ENCODE measurements at places on chromosomes 7 and 10.
A peak's percentile ranks its signal among the peaks of the same experiment; 100 is the strongest.

GRCh38 chr10:54609423-54609822 lies 191.6 kb downstream of the PCDH15 start:
- no peak for DNase-seq

GRCh38 chr7:28142650-28143049 lies 37.9 kb downstream of the JAZF1 start:
- no peak for DNase-seq

DNA sequence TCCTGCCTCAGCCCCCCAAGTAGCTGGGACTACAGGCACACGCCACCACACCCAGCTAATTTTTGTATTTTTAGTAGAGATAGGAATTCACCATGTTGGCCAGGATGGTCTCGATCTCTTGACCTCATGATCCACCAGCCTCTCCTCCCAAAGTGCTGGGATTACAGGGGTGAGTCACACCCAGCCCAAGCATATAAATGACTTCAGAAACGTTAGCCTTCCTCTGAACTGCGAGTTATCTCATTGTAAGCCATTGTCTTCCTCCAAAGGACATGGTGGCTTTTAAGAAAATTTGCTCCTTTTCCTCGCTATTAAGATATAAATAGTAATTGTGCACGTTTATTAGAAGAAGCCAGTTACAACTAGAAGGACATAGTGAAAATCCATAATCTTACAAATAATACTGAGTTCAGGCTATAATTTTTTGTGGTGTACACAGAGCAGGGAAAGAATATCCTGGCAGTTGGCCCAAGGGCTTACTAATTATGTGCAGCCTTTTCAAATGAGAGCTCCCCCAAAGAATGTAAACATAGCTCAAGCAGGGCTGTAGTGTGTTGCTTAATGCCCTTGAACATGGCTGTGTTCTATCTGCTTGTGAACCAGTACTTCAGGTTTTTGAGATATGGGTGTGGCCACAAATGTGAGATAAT lies 495.8 kb downstream of the PARD3 start:
- DNase-seq: no peak

DNA sequence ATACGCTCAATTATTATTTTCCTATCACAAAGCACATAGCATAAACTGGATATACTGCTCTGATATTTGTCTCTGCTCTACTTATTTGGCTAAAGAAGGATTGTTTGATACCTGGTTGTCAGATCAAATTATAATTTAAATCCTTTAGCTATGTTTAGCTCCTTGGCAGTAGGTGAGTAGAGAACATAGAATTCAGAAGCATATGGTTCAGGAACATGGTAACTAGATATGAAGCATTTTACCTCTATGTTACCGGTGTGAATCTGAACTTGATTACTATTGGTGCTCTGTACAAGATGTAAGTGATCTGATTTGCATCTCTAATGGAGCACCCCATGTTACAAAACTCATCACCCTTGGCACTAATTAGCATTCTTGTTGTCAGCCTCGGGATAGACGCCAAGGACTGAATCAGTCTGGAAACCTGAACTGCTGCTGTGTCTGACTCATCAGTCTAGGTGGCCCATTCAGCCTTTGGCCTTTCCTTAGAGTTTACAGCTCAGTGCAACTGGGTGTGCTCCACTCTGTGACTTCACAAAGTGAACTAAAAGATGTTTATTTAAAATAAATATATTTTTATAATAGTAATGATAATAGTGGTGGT lies 12.3 kb upstream of the MYPN start:
- DNase-seq: no peak

- no peak for DNase-seq
Measured at GRCh38 chr10:57917019-57917418, 350.7 kb downstream of the IPMK start.

DNA sequence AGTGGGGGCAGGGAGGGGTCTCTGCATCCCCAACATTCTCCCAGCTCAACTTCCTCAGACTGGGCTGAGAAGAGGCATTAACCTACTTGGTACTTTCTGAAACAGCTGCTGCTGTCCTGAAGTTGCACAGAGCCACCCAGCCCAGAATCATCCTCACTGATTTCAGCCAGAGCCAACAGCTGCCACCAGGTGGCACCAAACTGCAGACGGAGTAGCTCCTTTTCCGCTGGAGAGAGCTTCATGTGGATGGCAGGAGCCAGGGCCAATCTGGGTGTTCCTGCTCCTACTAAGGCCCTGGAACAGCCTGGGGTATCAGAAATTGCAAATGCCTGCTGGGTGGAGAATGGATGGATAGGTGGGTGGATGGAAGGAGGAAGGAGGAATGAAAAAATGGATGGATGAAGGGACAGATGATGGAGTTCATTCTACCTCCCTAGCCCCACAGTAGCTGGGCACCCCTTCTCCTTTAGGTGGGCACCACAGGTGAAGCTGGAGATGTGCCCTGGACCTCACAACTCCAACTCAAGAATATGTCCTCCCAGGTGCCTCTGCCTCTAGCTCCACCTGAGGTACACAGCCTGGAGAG lies 11.8 kb upstream of the DRGX start:
- DNase-seq: peak; percentile 88
